ENCODE measurements at places on chromosomes 2 and 18.

GRCh38 chr2:235500761-235501672 is 7.2 kb downstream of the AGAP1 start:
- DNase-seq: no peak

DNA sequence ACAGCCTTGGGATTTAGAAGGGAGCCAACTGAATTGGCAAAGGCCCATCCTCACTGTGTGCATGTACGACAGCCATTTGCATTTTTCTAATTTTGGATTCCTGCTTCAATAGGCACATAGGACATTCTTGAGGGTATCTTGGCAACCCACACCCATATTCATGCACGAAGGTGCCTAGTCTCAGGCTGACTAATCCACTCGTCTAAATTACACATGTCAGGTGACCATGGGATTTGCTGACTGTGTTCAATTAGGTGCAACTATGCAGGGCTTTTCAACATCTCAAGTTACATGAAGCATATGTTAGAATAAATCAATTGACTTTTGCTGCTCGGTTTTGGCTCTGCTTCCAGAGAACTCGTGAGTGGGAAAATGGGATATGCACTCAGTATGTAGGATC is 249.7 kb downstream of the SP3 start:
- no peak for DNase-seq

GRCh38 chr18:74204526-74205152 is 56.3 kb downstream of the TIMM21 start:
- no peak for DNase-seq

DNA sequence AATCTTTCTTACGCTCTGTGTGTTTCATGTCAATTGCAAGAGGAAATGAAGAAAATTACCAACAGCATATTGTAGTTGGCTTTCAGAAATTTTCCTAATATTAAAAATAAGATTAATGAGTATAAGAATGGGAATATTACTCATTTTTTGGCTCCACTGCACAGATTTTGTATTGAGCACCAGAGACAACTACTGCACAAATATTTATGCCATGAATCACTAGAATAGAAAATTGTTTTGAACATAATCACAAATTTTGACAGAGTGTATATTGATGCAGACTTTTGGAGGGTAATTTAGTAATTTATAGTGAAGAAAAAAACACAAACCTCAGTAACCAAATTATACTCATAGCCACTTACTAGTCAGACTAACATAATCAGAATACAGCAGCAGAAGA is 118.3 kb downstream of the DOK6 start:
- DNase-seq: no peak

Measured in brain pericyte (primary cell).